ENCODE measurements at places on chromosomes 2 and 18. TPM values are rescaled to one million over a fixed set of nuclear protein-coding genes. Genes with fewer than 3 reads are reported as not detected.

RAB27B gene
- 0.44 TPM for total RNA-seq

GTF2A1L gene
- not detected for total RNA-seq

TMEM247 gene
- not detected for total RNA-seq

RBFA gene
- total RNA-seq = 47.0 TPM

ZNF24 gene
- total RNA-seq = 89.3 TPM

RNASEH1 gene
- total RNA-seq = 33.7 TPM

BMP10 gene
- not detected for total RNA-seq

Measured in neural crest cell (in vitro differentiated cells).